Osteocyte (in vitro differentiated cells): ENCODE measurements at places on chromosomes 6 and 20. TPM values are rescaled to one million over a fixed set of nuclear protein-coding genes. Genes with fewer than 3 reads are reported as not detected.
A peak's percentile ranks its signal among the peaks of the same experiment; 100 is the strongest.

DNA sequence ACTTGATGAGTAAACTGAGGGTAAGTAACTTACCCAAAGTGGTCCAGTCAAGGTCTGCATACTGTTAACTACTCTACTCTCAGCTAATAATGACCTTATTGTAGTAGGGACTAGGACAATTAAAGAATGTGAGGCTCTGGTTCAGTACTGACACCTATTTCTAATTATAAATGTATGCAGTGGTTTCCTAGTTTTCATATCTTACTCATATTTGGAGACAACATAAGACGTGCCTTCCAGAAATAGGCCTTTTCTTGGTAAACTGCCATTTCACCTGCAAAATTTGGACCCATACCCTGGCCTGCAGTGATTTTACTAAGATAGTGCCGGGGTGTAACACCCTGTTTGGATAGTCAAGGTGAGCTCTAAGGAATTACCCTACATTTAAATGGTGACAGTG lies 24.7 kb downstream of the GJA1 start:
- no peak for DNase-seq

DNA sequence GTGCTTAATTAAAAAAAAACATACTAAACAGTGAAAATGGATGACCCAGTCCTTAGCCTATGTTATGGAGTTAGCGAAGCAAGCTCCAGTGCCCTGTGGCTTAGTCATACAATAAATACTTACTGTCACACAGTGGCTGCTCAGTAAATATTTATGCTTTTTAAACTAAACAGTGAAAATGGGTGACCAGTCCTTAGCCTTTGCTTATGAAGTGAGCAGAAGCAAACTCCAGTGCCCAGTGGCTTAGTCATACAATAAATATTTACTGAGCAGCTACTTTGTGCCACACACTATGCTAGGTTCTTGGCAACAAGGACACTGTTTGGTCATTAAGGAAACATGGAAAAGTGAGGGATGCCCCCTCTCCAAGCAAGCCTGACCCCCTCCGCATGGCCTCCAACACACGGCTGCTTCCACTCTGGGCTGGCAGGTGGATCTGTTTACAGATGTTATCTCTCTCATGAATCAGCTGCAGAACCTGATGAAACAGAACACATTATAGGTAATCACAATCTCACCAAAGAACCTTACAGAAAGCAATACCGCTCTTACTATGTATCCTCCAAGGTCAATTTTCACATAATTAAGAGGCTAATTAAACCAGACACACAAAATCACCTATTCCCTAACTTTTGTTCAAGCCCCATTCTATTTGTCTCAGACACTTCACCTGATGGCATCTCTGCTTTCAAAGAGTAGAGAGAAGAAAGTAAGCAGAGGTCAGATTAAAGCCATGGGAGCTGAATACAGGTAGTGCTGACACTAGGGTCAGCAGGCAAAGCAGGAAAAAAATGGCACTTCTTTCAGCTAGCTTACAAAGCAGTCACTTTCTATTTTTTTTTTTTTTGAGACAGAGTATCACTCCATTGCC lies 27.3 kb downstream of the CDK5RAP1 start:
- no peak for DNase-seq

- no peak for DNase-seq
Measured at GRCh38 chr6:31764198-31764597, 1.7 kb downstream of the SAPCD1 start.

GRCh38 chr6:4084444-4085331 lies 5.8 kb upstream of the FAM217A start:
- DNase-seq, result no peak

- no peak for DNase-seq
Measured at GRCh38 chr20:34922654-34923381, 32.8 kb downstream of the GSS start.

The MAP7 gene
- 0.38 and 0.68 TPM in 2 replicates for total RNA-seq

DNA sequence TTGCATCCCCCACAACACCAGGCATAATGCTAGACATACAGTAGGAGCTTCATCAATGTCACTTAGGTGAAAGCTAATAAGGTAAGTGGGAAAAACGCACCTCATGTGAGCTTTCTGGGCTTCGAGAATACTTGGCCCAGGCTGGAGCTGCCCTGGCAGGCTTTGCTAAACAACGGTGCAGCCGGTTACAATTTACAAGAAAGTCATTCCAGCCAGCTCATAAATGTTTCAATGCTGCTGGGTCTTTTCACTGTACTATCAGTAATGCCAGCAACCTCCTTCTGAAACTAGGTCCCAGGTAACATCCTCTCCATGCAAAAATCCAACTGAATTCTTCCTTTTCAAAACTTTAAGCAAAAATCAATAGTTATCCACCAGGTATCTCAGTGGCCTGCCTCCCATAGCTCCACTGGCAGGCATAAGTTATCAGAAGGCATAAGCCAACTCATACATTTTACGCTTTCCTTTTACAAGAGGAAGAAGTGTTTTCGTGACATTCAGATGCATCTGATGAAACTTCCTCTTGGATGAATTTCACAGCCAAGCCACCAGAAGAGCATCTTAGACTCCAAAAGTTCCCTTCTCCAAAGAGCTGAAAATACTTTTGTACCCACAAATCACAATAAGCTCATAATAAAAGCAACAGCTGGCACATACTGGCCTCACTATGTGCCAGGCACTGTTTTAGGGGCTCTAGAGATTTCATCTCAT lies 56.3 kb downstream of the RTN4IP1 start:
- peak; percentile 38 for DNase-seq

GRCh38 chr20:34806255-34806654 lies 19.2 kb downstream of the NCOA6 start:
- no peak for DNase-seq

DNA sequence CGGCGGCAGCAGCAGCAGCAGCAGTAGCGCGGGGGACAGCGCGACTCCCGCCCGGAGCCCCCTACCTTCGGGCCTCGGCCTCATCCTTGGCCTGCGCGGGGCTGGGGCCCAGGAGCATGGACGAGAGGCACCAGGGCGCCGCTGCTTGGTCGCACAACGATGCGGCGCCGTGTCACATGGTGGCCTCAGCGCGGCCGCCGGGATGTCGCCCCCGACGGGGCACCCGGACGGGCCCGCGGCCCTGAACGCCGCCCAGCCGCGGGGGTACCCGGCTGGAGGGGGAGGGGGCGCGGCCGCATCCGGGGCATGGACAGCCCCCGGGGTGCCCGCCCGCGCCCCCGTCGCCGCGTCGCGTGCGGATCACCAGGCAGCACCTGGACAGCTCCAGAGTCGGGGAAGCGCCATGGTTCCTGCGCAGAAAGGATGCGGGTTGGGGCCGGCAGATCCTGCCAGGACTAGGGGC lies 57.1 kb downstream of the CDH22 start:
- no peak for DNase-seq
